ENCODE measurements at places on chromosomes 3 and 15. TPM values are rescaled to one million over a fixed set of nuclear protein-coding genes. Genes with fewer than 3 reads are reported as not detected.

The C2CD4A gene
- not detected for total RNA-seq

- no peak for DNase-seq
These were observed 935.0 kb downstream of the FHIT start for GRCh38 chr3:60316121-60316797.

GRCh38 chr3:17089314-17089700 lies 204.6 kb downstream of the PLCL2 start:
- no peak for DNase-seq

The FOXB1 gene
- not detected for total RNA-seq

DNA sequence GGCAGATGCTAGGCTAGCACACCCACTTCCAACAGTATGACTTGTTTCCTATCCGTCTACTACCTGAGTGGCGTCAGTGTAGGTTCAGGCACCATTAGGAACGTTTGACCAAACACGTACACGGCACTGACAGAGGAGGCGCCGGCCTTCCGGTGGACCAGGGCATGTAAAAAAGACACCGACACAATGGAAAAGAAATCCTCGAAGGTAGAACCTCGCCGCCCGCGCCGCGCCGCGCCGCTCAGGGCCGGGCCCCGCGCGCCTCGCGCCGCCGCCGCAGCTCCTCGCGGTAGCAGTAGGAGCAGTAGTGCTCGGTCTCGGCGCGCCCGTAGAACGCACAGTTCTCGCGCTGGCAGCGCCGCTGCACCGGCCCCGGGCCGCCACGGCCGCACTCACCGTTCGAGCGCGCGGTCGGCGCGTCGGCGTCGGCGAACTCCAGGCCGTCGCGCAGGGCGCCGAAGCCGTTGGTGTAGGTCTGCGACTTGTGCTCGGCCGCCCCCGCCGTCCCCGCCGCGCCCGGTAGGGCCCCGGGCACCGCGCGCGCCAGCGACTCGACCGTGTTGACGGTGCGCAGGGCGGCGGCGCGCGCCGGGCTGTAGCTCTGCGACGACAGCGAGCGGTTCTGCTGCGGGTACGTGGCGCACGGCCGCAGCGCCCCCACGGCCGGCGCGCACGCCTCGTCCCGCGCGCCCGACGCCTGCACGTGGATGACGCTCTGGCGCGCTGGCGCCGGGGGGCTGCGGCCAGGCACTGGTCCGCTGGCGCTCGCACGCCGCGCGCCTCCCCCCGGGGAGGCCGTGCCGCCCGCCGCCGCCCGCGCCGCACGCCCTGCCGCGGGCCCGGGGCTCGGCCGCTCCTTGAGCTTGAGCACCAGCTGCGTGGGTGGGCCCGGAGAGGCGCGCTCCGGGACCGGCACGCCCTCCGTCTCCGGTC lies 156.7 kb downstream of the KLF13 start:
- no peak for DNase-seq

The HOMER2 gene
- 28.6 TPM for total RNA-seq

DNA sequence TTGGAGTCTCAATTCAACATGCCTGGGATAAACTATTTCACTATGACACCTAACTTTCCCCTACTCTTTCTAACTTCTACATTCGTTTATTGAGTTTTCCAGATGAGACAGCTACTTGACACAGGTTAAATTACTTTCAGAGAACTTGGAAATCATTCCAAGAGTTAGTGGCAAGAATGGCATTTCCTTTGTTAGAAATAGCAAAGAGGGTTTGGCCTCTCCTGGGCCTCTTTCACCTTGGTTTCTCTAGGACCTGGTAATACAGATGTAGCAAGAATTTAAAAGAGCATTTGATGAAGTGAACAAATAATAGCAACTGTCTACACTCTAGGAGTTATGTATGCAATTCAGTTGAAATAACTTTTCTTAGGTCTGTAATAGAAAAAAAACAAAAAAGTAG lies 748.9 kb downstream of the MECOM start:
- peak; percentile 73 for DNase-seq

The SPATA12 gene
- 1.6 TPM for total RNA-seq

GRCh38 chr3:126685493-126685892 lies 18.5 kb upstream of the CHCHD6 start:
- no peak for DNase-seq

The ANKUB1 gene
- total RNA-seq: not detected

DNA sequence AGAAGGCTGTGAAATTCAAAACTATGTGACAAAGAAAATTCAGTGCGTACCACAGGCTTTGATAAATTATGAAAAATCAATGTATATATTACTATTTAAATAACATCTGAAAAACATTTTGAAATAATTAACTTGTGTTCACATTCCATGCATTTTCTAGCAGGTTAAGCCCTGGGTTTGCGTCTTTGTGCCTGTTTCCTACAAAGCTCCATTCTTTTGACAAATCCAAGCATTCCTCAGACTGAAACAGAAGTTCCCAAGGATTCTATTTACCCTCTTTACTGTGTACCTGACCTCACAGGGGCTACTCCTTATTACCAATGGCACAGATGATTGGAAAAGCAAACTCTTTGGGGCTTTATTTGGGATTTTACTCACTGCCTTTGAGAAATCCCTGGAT lies 1.9 kb downstream of the PAQR9 start:
- no peak for DNase-seq

GRCh38 chr15:32790352-32790999 lies 72.7 kb downstream of the GREM1 start:
- DNase-seq: peak; percentile 26

DNA sequence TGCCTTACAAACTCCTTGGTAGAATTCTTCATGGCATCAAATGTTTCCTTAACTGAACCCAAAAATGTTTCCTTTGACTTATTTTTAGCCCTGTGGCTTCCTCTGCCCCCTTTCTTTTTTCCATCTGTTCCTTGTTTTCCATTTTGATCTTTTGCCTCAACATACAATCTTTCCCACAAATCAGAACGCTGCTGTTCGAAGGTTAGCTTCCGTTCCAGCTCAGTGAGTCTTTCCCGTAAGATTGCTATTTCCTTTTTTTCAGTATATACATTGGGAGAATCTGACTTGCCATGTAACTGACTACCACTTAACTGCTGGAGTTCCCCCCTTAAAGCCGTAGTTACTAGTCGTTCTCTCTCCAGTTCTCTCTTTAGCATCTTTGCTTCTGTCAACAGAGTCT lies 41.2 kb downstream of the PIGB start:
- DNase-seq: no peak

DNA sequence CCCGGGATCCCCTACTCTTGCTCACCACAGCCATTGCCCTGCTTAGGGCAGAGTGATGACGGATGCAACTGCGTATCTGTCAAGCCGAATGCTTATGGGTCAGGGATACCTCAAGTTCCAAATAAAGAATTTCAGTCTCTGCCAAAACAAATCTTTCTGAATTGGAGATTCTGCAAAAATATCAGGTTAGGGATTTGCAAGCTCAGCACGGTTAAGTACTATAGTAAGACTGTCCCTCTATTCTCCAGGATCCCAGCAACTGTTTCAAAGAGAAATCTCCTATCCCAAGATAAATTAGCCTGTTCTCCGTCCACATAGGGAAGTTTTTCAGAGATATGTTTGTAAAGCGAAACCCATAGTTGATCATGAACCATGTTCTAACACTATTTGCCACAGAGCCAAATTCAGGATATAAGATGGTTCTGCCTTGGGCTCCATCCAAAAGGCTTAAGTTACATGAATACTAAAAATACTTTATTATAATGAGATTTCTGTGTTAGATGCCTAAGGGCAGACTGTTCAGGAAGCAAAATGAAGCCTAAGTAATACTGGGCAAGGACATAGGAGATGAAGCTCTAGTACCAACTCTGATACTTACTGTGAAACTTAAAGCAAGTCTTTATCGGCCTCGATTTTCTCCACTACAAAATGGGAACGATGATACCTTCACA lies 100.1 kb upstream of the LPP start:
- no peak for DNase-seq

- no peak for DNase-seq
These were observed 27.0 kb downstream of the CADM2 start for GRCh38 chr3:84985795-84986194.

All from HT1080 (cell line).